ENCODE measurements at places on chromosomes 7 and 10.

DNA sequence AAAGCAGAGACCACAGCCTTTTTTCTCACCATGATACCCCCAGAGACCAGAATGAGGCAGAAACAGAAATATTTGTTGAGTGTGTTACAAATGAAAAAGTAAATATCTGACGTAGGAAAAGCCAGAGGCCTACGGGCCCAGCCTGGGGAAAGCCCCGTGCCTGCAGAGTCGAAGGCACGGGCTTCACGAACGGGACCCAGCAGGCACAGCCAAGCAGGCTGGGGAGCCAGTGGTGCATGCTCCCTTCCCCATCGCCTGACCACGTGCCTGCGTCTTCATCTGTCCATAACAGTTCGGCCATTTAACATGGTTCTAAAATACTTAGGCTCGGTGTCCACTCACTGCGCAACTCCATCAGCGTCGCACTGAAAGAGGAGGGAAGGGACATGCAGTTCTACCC, 50.8 kb downstream of the SLIT1 start:
- no peak for DNase-seq

DNA sequence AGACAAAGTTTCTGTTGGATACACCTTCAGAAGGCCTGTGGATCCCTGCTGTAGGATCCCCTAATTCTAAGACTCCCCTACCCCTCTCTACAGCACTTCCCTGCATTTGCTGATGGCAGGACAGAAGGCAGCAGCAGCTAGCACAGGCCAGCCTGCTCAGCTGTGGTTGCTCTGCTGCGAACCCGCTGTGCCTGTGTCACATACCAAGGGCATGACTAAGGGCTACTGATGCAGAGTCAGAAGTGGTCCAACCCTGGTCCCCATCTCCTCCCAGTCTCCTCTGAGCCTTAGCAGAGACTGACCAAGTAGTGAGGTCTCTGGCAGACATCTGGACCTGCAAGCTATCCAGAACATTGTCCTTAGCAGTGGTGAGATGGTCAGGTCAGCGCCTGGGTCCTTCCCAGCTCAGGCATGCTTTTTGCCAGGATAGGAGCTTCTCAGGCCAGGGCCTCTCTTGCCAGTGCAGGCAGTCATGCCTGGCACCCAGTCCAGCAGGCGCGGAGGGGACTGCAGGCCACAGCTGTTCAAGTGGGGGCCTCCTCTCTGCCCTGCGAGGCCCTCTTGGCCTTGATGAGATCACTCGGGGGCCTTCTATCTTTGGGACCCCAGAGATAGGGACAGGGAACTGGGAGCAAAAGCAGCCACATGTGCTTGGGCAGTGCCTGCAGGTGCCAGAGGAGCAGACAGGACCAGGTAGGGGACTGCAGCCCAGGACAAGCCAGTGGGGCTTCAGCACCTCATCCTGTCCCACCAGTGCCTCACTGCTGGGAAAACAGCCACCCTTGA, 146.4 kb downstream of the ZNF248 start:
- no peak for DNase-seq

DNA sequence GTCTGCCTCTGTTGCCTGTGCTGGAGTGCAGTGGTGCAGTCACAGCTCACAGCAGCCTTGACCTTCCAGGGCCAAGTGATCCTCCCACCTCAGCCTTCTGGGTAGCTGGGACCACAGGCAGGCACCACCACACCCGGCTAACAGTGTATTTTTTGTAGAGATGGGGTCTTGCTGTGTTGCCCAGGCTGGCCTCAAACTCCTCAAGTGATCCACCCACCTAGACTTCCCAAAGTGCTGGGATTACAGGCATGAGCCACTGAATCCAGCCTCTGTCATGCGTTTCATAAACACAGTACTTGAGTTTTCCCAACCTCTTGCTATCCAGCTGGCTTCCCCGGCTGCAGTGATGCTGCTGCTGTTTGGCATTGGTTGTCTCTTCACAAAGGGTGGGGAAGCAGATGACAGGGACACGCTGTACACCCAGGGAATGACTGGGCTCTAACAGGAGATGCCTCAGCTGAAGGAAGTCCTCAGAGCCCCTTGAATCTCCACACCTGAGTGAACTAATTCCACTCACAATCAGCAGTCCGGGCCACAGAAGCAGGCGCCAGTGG, 191.5 kb downstream of the DIP2C start:
- DNase-seq: no peak

- peak; percentile 13 for DNase-seq
Measured at GRCh38 chr7:39826166-39826565, 123.9 kb upstream of the CDK13 start.

GRCh38 chr10:3043512-3044368, 23.6 kb upstream of the PFKP start:
- DNase-seq: peak; percentile 86

GRCh38 chr7:142089035-142089434, 22.5 kb upstream of the MGAM2 start:
- no peak for DNase-seq

- peak; percentile 6 for DNase-seq
Measured at GRCh38 chr7:74015670-74016069, 12.3 kb upstream of the ELN start.
